ENCODE measurements at places on chromosomes 3 and 15.

GRCh38 chr15:89385596-89386331 is 51.1 kb upstream of the POLG start:
- DNase-seq, result no peak

DNA sequence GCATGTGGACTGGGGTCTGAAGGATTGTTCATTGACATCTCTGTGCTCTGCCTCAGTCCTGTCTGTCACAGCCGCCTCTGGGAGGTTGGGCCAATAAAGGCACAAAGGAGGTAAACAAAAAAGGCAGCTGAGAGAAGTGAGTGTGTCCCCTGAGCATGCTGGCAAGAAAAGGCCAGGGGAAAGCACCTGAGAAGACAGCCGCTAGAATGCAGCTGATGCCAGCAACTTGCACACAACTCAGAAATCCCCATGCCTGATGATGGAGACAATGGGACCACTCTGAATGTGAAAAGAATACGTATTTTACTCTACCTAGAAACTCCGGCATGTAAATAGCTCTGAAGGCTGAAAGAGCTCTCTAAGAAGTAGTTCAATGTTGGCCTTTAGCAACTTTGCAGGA is 118.7 kb downstream of the KCNH8 start:
- no peak for DNase-seq

- no peak for DNase-seq
Observed at GRCh38 chr15:29348336-29348914, 78.8 kb upstream of the NSMCE3 start.

GRCh38 chr3:58471025-58471887 is 20.6 kb upstream of the KCTD6 start:
- no peak for DNase-seq

DNA sequence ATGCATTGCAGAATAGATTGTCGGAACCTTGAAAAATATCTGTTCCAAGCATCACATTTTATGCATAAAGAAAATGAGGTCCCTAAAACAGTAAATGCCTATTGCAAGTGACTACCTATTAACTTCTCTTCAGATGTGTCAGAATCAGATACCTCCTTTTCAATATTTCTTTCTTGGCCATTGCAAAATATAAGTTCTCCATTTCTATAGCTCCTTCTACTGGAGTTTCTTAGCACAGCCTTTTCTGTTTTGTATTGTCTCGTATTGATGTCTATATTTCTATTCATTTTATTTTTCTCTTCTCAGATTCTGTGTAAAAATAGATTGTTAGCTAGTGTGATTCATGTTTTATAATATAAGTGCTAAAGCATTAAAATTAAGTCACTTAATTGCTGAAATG is 63.4 kb downstream of the PPARG start:
- DNase-seq, result no peak

GRCh38 chr3:150528354-150528797 is 17.9 kb downstream of the SERP1 start:
- DNase-seq, result no peak

DNA sequence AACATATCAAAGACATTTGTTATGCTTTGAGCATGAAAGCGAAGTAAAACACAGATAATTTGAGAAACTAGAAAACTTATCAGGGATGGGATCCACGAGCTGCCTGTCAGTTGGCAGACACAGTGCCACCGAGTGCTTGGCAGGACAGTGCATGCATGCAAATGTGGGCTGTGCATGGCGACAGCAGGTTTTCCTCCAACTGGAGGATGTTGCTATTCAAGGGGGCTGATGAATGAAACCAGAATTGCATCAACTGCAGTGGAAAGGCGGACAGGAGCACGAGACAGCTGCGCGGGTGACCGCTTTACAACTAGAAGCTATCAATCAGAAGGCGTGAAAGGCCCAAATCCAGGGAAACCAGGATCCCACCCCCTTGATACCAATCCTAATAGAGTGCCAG is 244.3 kb downstream of the NR2F2 start:
- DNase-seq, result no peak

- DNase-seq, result peak; percentile 81
Observed at GRCh38 chr15:38564557-38565286, at the start of gene RASGRP1. RASGRP1 (minus strand) TSS chr15:38564814; CDS start chr15:38564628, 186 bp downstream.

GRCh38 chr3:60630953-60631352 is 620.3 kb downstream of the FHIT start:
- DNase-seq, result no peak

DNA sequence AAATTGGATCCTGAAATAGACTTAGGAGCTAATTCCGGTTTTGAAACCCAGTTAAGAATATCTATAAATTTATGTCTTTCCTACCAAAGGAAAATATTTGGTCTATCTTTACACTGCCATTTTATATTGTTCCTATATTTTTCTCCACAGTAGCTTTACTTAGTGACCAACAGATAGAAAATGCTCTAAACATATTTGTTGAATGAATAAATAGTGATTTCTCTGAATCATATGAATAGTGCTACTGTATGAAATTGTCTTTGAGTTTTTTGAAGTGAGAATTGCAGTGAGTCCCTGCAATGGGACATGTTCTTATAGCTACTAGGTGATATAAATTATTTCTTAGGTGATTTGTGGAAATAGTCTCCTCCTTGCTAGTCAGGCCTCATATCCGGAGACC is 18.5 kb upstream of the EID1 start:
- DNase-seq, result no peak

GRCh38 chr15:71160976-71161375 is 45.7 kb downstream of the THSD4 start:
- DNase-seq, result no peak

DNA sequence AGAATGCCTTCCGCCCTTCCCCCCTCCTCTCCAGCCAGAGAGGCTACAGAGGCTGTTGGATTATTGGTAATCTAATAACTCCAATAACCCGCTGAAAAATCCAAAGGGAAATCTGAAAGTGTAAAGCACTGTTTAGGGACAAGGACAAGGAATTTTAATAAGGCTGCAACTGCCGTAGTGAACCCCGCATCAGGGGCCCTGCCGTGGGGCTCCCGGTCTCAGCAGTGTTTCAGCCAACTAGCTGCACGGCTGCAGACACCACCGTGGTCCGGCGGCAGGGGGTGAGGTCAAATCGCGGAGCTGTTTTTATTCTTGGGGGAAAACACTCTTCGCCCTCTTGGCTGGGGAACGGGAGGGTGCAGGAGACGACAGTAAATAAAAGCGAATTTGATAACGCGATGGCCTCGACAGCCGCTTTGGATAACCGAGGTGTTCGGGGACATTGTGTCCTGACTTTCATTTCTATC is 6.1 kb downstream of the BCL6 start:
- DNase-seq, result no peak

DNA sequence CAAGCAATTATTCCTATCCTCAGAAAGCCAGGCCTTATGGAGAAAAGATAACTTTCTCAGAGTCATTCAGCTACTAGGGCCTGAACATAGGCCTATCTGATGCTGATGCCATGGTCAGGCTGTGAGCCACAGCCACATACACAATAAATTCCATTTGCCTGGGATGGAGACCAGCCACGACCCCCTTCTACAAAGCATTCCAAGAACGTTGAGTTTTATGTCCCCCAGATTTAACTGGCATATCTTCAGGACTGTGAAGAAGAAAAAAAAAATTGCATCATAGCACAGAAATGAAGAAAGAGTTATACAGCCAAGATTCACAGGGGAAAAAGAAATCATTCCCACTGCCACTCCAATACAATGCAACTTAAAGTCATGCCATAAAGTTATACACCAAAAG is 100.0 kb downstream of the THBS1 start:
- DNase-seq, result no peak

GRCh38 chr3:173465112-173465511 is 67.6 kb downstream of the NLGN1 start:
- DNase-seq, result no peak

DNA sequence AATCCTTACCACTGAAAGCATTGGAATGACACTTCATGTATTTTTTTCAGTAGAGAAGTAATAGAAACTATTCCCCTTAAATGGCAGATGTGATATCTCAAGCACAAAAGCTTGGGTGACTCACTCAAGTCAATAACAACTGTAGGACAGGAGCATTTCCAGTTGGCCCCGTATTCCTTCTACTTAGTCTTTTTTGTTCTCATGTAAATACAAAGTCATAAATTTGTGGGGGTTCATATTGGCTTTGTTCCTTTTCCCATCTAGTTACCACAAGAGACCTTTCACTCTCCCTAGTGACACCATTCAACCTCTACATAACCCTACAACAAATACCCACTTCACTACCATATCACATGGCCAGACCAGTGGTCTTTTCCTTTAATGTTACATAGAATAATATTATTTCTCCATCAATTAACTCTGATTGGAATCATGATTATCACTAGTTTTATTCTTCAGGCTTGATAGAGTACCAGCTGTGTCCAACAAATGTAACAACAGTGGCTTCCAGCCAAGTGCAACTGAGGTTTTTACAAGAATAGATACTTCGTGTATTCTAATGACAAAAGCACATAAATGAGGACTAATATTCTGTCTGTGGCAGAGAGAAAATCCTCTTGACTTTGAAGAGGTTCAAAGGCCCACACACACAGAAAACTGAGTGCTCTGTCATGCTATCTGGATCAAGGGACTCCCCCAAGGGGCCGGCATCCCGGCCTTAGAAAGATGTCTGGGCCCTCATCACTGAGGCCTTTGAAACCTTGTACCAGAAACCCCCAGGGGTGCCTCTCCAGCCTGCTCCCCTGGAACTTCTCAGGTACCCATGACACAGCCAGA is 94.0 kb upstream of the THBS1 start:
- no peak for DNase-seq

- DNase-seq, result no peak
Observed at GRCh38 chr3:176352716-176353334, 844.5 kb downstream of the TBL1XR1 start.

DNA sequence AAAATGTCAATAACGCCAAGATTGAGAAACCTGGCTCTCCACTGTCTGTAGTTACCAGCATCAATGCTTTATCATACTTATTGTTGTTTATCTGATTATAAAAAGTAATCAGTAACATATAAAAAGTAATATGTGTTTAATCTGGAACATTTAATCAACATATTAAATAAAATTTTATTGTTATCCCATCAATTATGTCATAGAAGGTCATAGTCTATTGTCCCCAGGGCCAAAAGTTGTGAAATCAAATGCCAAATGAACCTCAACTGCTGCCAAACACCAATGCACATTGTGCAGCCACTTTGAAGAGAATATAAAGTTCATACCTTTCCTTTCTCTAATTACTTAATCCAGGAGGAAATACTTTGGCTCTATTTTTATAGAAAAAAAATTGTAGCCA is 106.6 kb downstream of the EOMES start:
- no peak for DNase-seq

DNA sequence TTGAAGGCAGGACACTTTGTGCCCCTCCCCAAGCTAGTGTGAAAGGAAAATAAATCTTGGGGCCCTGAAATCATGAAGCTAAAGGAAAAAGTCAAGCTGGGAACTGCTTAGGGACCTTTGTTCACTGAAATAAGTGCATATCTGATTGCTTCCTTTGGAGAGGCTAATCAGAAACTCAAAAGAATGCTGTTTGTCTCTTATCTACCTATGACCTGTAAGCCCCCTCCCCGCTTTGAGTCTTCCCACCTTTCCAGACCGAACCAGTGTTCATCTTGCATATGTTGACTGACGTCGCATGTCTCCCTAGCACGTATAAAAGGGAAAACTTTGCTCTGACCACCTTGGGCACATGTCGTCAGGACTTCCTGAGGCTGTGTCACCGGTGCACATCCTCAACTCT is 53.1 kb downstream of the SLC30A4 start:
- DNase-seq, result no peak

GRCh38 chr3:139111392-139112229 is 66.9 kb upstream of the PRR23C start:
- peak; percentile 28 for DNase-seq

GRCh38 chr3:157464321-157464720 is 27.7 kb downstream of the PTX3 start:
- no peak for DNase-seq

- DNase-seq, result no peak
Observed at GRCh38 chr3:121491683-121492320, 54.0 kb downstream of the POLQ start.

- no peak for DNase-seq
Observed at GRCh38 chr3:81452418-81452817, 309.0 kb downstream of the GBE1 start.

- no peak for DNase-seq
Observed at GRCh38 chr15:63020759-63021430, 21.7 kb upstream of the TPM1 start.

- no peak for DNase-seq
Observed at GRCh38 chr3:32892625-32893598, 58.5 kb upstream of the CCR4 start.

DNA sequence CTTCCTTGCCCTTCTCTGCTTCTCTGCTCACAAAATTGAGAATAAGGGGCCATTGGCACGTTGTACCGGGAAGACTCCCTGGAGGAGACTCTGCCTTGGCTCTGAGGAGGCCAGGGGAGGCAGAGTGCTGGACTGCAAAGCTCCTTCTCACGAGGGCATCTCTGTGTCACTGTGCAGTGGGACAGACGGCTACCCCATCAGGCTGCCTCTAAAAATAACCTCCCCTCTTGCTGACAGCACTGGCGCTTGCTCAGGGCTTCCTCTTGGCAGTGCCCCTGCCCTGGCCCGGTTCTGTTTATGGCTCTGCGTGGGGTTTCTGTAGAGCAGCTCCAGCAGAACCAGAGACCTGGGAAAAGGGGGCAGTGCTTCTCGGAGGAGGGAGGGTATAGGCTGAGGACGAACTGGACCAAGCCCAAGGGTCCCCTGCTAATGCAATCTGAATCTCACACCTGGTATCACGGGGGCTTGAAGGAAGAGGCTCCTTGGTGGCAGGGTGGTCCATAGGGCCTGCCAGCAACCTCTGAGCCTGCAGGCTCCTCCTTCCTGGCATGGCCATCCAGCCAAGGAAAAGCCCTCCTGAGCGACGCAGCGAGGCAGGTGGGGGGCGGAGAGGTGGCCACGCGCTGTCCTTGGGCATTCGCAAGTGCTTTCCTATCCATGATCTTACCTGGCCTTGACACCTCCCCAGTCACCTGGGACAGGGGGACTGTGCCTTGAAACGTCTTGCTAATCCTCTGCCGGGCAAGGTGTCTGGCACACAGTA is 63.3 kb upstream of the TLE3 start:
- DNase-seq, result no peak

DNA sequence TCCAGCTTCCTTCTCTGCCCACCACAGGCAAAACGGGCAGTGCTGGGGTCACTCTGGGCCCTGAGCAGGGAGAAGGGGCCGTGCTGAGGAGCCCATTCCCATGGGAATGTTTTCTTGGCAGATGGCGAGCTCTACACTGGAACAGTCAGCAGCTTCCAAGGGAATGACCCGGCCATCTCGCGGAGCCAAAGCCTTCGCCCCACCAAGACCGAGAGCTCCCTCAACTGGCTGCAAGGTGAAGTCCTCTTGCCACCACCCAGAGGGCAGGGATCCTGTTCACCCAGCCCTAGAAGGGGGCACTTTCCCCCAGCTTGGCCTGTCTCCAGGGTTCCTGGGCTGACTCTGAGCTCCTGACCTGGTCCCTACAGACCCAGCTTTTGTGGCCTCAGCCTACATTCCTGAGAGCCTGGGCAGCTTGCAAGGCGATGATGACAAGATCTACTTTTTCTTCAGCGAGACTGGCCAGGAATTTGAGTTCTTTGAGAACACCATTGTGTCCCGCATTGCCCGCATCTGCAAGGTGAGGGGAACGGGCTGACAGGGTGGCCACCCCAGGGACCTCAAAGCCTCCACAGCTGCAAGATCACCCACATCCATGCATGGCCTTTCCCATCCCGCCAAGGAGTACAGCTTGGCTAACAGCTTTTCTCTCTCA is 12.4 kb downstream of the CIB1 start:
- DNase-seq, result no peak

Data from activated CD4-positive, alpha-beta T cell treated with anti-CD3 and anti-CD28 coated beads for 1 hour (primary cell).